ENCODE measurements at places on chromosomes 5 and 9.
A peak's percentile ranks its signal among the peaks of the same experiment; 100 is the strongest.

DNA sequence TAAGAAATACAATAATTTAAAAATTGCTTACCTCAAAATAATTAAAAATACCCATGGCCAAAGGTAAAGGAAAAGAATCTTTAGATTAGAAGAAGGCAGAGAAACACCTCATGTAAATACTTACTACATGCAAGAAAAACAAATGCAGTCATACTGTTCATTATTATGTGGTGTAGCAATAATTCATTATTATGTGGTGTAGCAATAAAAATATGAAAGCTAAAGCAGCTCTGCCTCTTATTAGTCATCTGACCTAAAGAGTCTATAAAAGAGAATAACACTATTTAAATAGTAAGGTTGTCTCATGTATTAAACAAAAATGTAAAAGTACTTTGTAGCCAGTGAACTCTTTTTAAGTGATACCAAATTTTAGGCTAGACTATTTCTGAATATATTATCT is 6.6 kb downstream of the DTWD2 start:
- no peak for DNase-seq

- no peak for DNase-seq
Measured at GRCh38 chr9:117796681-117797080, 92.5 kb downstream of the TLR4 start.

DNA sequence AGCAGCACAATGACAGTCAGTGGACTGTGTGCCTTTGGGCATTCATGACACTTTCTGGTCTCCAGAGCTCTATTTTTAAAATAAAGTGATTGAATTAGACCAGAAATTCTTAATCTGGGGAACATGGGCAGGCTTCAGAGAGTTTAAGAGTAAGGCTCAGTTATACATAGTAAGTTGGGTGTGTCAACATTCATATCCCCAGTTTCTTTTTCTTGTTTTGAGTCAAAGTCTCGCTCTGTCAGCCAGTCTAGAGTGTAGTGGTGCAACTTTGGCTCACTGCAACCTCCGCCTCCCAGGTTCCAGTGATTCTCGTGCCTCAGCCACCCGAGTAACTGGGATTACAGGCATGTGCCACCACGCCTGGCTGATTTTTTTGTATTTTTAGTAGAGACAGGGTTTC is 13.7 kb upstream of the KIF4B start:
- DNase-seq: no peak

- no peak for DNase-seq
Measured at GRCh38 chr9:132694144-132694543, 23.9 kb downstream of the GTF3C4 start.

- DNase-seq: no peak
Measured at GRCh38 chr5:135243556-135244285, 155.3 kb downstream of the MACROH2A1 start.

- DNase-seq: no peak
Measured at GRCh38 chr5:29889051-29889450, 1304.4 kb upstream of the CDH6 start.

DNA sequence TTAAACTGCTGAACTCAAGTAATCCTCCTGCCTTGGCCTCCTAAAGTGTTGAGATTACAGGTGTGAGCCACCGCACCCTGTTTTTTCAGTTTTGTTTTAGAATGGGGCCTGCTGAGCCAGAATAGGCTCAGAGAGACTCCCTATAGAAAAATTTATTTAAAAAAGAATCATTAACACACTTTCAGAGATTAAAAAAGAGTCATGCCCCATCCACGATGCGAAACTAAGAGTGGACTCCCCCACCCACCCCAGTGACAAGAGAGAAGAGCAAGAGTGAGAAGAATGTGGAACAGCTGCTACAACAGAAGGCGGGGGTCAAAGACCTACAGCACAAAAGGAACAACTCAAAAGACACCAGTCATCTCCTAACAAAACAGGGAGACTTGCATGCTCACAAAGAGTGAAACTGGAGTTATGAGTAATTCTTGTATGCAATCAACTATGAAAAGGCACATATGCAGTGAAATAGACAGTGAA is 47.2 kb downstream of the GLDC start:
- no peak for DNase-seq

GRCh38 chr9:27468462-27469110 is 55.5 kb upstream of the IFNK start:
- no peak for DNase-seq

DNA sequence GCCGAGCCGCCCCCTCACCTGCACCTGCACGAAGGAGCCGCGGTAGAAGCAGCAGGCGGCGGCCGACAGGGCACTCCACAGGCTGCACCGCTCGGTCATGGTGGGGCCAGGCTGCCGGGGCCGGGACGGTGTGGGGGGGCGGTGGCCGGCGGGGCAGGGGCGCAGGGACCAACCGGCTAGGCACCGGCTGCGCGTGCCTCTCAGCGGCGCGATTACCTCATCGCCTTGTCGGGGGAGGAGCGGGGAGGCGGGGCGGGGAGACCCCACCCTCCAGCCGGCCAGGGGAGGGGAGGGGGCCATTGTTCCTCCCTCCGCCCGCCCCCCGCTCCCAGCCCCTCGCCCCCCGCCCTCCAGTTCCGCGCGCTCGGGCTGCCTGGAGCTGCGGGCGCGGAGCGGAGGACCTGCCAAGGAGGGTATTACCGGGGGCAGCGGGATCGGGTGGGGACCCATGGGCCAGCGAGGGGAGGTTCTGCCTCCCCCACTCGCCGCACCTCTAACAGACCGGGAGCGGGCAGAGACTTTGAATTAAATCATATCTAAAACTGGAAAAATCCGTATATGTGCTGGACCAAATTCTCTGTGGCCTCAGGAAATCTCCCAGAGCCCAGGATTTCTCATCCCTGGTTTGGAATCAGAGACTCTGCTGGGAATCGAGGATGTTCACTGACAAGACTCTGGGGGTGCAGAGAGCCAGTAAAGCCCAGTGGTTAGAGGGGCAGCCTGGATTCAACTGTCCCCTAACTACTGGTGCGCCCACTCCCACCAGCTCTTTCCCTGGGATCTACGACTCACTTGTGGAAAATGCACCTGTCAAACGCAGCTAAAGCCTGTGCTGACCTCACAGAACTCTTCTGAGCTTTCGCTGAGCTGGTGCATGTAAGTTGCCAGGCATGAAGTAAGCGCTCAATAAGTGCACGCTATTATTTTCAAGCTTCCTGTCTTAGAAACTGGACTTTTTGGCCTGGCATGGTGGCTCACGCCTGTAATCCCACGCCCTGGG is 20.3 kb upstream of the TOR2A start:
- DNase-seq: peak; percentile 46

DNA sequence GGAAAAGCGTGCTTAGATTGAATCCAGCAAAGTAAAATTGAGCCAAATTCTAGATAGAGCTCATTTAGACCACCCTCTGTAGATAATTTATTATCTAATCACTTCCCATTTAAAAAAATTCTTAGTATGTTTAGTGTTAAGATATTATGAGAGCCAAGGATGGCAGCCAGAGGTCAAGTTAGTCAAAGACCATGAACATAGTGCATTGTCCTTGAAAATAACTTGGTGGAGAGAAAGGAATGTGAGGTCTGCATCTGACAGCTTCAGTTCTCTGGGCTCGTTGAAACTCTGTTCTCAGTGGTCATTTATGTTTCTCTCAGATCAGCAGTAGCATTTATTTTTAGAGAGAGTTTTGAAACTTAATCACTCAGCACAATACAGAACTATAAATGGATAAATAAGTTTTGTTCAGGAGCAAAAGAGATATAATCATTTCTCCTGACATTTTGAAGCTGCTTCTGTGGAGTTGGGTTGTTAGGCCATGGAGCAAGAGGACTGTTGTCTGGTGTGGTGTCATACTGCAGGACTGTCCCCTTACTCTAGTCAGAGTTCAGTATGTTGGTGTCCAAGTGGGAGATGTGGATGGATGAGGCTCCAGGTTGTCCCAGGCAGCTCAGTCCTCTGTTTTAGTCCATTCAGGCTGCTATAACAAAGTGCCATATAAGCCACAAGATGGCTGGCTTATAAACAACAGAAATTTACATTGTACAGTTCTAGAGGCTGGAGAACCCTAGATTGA is 337.7 kb downstream of the FBXL7 start:
- no peak for DNase-seq

DNA sequence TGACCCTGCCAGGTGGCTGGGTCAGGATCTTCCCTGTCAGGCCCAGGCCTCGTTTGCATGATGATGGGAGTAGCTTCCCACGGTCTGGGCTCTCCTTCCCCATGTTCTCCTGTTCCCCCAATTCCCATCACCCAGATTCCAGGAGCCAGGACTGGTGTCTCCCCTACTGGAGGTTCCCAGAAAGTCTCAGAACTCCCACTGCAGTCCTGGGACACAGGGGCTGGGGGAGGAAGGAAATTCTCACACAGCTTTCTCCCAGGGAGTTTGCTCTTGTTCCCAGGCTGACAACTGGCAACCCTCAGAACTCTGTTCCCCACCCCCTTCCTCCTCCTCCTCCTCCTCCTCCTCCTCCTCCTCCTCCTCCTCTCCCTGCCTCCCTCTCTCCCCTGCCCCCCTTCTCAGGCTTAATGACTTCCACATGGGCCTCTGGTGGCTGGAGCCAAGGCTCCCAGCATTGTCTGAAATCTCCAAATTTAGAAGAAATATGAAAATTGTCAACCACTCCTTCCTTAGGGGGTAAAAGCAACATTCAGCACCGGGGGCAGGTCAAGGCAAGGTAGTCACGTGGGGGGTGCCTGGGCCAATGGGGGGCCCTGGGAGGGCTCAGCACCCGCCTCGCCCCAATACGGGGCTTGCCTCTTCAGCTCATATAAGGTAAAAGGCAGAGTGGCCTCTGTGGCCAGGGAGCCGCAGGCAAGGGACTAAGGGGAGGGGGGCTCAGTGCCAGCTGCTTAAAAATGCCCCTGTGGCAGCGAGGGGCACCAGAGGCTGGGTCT is 27.3 kb upstream of the IL17B start:
- DNase-seq: no peak

- DNase-seq: no peak
Measured at GRCh38 chr5:109964136-109964535, 274.4 kb downstream of the MAN2A1 start.

GRCh38 chr5:170522211-170523141 is 18.7 kb downstream of the KCNIP1 start:
- DNase-seq: no peak

DNA sequence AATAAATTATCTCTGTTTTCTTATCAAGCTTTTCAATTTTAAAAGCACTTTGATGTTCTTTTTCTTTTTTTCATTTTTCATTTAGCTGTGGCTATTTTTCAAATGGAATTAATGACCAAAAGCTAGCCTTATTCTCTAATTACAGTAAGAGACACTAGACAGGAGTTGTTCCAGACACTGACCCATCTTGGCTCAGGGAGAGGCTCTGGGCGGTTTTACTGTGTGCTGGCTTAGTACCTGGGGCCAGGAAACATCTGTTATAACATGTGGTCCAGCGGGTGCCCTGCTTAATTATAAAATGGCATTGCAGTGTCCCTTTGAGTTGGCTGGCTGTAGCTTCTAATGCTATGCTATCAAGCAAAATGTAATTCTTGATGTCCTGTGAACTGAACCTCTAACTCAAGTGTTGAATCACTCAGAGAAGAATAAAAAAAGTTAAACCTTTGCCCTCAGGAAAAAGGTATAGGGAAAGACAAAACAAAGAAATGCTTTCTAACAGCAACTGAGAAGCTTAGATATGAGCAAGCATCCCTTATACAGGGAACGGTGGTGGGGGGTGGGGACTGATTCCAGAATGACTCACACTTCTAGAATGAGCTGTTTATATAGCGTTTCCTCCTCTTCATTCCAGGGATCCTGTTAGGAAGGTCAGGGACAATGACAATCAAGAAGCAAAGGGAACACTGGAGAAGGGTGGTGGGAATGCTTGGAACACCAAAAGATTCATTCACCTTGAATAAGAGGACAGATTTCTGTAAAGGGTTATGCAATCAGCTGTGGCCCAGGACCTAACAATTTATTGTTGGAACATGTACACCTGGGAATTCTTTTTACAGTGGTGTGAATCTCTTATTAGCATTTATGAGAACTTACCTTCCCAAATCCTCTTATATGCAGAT is 58.7 kb upstream of the NFIB start:
- DNase-seq: no peak

- DNase-seq: no peak
Measured at GRCh38 chr5:74866596-74867162, 492 bp upstream of the FAM169A start.

DNA sequence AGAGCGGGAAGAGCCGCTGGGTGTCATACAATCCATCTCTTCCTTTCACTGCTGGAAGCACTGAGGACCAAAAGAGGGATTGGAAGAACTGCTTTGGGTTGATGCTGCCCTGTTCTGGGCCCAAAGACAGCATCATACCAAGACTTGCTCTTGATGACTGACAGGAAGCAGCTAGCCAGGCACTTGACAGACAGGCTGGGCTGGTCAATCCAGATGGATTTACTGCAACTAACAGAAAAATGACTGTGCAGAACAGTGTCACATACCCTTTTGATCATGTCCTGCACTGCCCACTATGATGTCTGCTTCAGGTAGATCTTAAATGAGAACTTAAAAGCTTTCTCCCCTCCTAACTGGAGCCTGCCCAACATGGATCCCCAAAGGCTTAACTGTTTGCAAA is 157.6 kb downstream of the CRB2 start:
- no peak for DNase-seq

GRCh38 chr5:150612905-150613670 is 27.4 kb upstream of the SYNPO start:
- DNase-seq: no peak

DNA sequence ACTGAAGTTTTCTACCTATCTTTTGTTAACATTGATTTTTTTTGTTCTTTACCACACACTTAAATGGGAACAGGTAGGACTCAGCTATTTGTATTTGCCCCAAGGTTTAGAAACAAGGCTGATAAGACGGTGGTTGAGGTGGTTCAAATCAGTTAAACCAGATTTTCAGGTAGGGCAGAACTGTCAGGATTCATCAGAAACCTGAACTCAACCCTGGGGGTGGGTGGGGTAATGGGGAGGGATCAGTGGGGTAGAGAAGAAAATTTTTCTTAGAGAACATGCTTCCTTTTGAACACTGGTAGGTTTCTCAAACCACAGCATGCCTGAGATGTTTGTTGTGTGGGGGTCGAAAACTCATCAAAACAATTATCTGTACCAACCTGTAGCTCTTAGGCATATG is 113.0 kb downstream of the BASP1 start:
- no peak for DNase-seq

- peak; percentile 55 for DNase-seq
Measured at GRCh38 chr9:19967888-19968459, 179.1 kb upstream of the SLC24A2 start.

DNA sequence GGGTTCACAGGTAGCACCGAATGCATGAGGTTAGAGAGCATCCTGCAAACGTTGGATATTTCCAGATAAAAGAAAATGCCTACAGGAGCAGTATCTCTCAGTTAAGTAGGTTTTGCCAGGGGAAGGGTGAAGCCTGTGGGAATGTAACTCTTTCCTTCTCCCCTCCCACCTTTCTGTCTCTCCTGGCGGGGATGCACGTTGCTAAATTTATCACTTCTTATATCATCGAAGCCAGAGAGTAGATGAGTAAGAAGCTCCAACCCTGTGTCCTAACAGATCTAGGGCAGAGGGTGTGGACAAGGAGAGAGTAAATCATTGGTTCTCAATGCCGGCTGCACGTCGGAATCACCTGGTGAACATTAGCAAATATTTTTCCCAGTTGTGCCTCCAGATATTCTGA is 457.5 kb downstream of the ENC1 start:
- DNase-seq: no peak

All from NCI-H1436 (cell line).